ENCODE measurements at places on chromosomes 7 and 10. TPM values are rescaled to one million over a fixed set of nuclear protein-coding genes. Genes with fewer than 3 reads are reported as not detected.

Gene SSC4D
- total RNA-seq, result 0.79 TPM

Gene SCRN1
- 68.2 TPM for total RNA-seq

Gene C10orf105
- total RNA-seq, result not detected

Gene GJC3
- not detected for total RNA-seq

Gene NEURL1
- total RNA-seq, result 0.10 TPM

Gene COL1A2
- total RNA-seq, result 6.7 TPM

Gene GATA3
- total RNA-seq, result under 0.01 TPM

Gene ASCC1
- total RNA-seq, result 27.7 TPM

Gene IGF2BP3
- total RNA-seq, result 100 TPM
